ENCODE measurements at places on chromosomes 16 and 17.

DNA sequence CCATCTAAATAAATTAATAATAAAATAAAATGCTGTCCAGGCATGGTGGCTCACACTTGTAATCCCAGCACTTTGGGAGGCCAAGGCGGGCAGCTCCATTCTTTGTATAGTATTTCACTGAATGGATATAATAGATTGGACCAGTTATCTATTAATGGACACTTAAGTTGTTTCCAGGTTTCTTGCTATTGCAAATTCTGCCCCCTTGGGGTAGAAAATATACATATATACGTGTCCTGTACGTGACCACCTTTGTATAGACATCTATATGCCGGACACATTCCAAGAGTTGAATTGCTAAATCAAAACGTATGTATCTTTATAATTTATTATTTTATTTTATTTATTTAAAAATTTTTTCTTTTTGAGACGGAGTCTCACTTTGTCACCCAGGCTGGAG, 3.9 kb upstream of the EXOC7 start:
- no peak overlapping the region for H3K27ac ChIP-seq
- peaks cover 9% of the 10 kb centered on the region for H3K4me1 ChIP-seq
- no peaks in the 10 kb centered on the region for H3K27me3 ChIP-seq

- H3K27me3 ChIP-seq, result no peaks in the 10 kb centered on the region
- H3K4me1 ChIP-seq, result peaks cover 77% of the 10 kb centered on the region
- peaks cover 6% of the 10 kb centered on the region for H3K36me3 ChIP-seq
These were observed 23.1 kb downstream of the CDC42EP4 start for GRCh38 chr17:73288534-73289302.

GRCh38 chr16:77271532-77272426, 72.6 kb downstream of the SYCE1L start:
- DNase-seq, result no peak
- H3K27ac ChIP-seq, result no peak overlapping the region
- no peaks in the 10 kb centered on the region for H3K36me3 ChIP-seq
- H3K4me1 ChIP-seq, result no peaks in the 10 kb centered on the region
- H3K27me3 ChIP-seq, result no peaks in the 10 kb centered on the region
- no peak overlapping the region for H3K4me3 ChIP-seq

DNA sequence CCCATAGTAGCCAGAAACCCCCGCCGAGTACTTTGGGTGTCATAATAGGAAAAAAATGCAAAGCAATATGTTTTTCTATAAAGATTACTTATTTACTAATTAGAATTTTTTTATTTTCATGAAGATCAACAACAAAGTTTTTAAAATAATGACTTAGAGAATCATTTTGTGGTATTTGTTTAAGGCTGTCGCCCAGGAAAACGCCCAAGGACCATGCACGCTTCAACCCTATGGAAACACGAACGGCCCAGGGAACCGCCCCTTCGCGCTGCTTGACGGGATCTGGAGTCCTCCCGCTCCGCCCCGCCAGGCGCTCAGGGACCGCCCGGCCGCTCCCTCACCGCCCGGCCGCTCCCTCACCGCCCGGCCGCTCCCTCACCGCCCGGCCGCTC, 408 bp upstream of the KPNA2 start:
- H3K4me3 ChIP-seq, result peak overlapping the region; percentile 92
- peak overlapping the region; percentile 43 for H3K27ac ChIP-seq
- peak; percentile 94 for DNase-seq
- H3K27me3 ChIP-seq, result no peaks in the 10 kb centered on the region
- H3K36me3 ChIP-seq, result peaks cover 29% of the 10 kb centered on the region

DNA sequence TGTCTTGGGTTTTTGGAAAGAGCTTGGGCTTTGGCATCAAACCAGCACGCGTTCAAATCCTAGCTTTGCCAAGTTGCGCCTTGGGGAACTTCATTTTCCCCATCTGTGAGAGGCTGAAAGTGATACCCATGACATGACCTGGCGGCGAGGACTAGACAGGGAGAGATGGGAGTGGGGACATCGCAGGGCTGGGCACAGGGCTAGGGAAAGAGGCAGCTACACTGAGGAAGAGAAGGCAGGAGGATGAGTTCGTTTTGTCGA, 202.9 kb downstream of the IRF8 start:
- no peaks in the 10 kb centered on the region for H3K36me3 ChIP-seq
- no peak overlapping the region for H3K4me3 ChIP-seq
- no peaks in the 10 kb centered on the region for H3K4me1 ChIP-seq
- peaks cover 20% of the 10 kb centered on the region for H3K27me3 ChIP-seq
- no peak for DNase-seq

DNA sequence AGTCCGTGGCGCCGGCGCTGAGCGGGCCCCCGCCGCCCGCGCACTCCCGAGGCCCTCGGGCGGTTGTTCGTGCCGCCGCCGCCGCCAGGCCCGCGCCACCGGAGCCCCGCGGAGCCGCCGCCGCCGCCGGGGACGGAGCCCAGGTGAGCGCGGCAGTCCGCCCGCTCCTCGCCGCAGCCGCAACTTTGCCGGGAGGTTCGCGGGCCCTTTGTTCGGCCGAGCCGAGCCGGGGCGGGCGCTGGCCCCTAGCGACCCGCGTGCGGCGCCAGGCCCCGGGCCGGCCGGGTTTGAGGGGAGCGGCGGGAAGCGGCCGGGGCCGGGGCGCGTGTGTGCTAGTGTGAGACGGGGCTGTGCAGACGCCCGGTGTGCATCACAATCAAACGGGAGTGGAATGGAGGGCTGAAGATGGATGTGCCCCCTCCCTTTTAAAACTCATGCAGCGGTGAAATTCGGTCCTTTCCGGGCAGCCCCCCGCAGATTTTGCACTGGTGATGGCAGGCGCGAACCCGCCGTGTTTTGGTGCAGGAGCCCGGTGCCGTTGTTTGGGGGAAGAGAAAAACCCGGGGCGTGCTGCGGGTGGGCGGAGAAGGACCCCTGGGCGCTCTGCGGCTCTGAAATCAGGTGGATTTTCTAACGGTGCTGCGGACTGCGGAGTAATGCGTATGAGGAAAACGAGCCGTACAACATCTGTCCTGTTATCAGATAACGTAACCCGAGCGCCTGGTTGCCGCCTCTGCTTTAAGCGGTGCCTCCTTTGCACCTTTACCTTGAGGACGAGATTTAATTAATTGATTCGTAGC, 823 bp downstream of the TNRC6C start:
- no peak for DNase-seq
- no peaks in the 10 kb centered on the region for H3K36me3 ChIP-seq
- H3K27me3 ChIP-seq, result no peaks in the 10 kb centered on the region
- H3K27ac ChIP-seq, result peak overlapping the region; percentile 85
- H3K4me3 ChIP-seq, result peak overlapping the region; percentile 73

GRCh38 chr17:77254951-77255825, 114.4 kb downstream of the SEC14L1 start:
- H3K27me3 ChIP-seq, result no peaks in the 10 kb centered on the region
- DNase-seq, result no peak
- H3K36me3 ChIP-seq, result no peaks in the 10 kb centered on the region
- no peak overlapping the region for H3K4me3 ChIP-seq

DNA sequence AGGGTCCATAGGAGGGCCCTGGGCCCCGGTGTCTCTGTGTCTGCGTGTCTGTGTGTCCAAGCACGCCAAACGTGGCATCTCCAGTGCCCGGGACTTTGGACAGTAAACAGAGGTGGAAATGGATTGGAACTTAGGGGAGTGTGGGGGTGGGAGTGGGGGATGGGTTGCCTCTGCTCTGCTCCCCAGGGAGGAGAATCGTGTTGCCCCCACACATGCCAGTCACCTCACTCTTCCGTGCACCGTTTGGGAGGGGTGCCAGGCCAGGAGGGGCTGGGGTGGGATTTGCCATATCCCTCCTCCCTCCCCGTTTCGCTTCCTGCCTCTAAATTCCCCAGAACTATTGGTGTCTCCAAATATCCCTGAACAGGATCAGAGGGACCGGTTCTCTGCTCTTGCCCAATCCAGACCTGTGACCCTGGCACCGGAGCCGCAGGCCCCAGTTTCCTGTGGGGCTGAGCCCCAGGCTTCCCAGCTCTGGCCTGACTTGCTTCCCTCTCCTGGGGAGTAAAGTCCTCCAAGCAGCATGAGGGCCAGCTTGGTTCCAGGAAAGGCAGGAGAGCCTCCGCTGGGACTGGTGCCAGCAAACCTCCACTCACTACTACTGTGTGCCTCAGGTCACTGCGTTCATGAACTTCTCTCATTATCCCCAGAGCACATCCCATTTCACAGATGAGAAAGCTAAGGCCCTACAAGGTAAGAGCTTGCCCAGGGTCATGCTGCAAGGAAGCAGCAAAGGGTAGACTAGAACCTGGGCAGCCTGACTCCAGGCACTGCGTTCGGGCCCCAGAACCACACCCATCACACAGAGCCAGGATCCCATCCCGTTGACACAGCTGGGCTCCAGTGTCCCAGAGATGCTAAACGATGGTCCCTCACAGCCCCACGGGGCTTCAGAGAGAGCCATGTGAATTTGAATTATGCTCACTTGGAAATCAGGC, at the start of gene ASGR1:
Gene ASGR1 (minus strand): TSS at position 54 of the 938 bp plus-strand sequence. CDS start 807 bp downstream, outside the sequence.
- H3K36me3 ChIP-seq, result no peaks in the 10 kb centered on the region
- H3K4me3 ChIP-seq, result peak within 1 kb of the TSS; percentile 55
- H3K27me3 ChIP-seq, result peaks cover 16% of the 10 kb centered on the region
- H3K4me1 ChIP-seq, result no peaks in the 10 kb centered on the region

- no peaks in the 10 kb centered on the region for H3K36me3 ChIP-seq
- H3K27me3 ChIP-seq, result no peaks in the 10 kb centered on the region
- H3K4me1 ChIP-seq, result no peaks in the 10 kb centered on the region
- no peak for DNase-seq
These were observed 27.3 kb upstream of the ABCC12 start for GRCh38 chr16:48182979-48183537.

DNA sequence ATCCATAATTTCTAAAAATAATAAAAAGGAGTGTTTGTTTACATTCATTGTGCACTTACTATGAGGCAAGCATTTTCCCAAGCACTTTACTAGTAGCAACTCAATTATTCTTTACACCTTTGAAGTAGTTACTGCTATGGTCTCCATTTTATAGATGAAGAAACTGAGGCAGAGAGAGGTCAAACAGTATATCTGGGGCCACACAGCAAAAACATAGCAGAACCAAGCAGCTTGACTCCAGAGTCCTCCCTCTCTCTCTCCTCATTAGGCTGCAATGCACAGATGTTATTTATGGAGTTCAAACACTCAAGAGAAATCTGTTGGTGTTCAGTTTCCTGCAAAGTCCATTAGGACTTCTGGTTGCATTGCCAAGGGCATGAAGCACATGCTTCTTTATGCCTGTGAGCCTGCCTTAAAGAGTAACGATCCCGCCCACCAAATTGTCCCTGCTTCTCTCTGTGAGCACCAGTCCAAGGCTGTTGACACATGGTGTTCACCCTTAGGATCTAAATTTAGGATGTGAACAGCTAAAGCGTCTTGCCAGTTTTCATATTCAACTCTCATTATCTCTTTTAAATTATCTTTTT, 44.0 kb downstream of the GPRC5B start:
- H3K4me1 ChIP-seq, result peaks cover 9% of the 10 kb centered on the region
- H3K4me3 ChIP-seq, result no peak overlapping the region
- no peaks in the 10 kb centered on the region for H3K27me3 ChIP-seq
- H3K27ac ChIP-seq, result peak overlapping the region; percentile 81
- peak; percentile 69 for DNase-seq
- H3K36me3 ChIP-seq, result no peaks in the 10 kb centered on the region

GRCh38 chr17:75832652-75833400, 11.4 kb downstream of the UNC13D start:
- H3K27me3 ChIP-seq, result no peaks in the 10 kb centered on the region
- H3K4me3 ChIP-seq, result no peak overlapping the region
- no peak for DNase-seq
- H3K36me3 ChIP-seq, result no peaks in the 10 kb centered on the region
- H3K27ac ChIP-seq, result peak overlapping the region; percentile 33
- H3K4me1 ChIP-seq, result peaks cover 27% of the 10 kb centered on the region

DNA sequence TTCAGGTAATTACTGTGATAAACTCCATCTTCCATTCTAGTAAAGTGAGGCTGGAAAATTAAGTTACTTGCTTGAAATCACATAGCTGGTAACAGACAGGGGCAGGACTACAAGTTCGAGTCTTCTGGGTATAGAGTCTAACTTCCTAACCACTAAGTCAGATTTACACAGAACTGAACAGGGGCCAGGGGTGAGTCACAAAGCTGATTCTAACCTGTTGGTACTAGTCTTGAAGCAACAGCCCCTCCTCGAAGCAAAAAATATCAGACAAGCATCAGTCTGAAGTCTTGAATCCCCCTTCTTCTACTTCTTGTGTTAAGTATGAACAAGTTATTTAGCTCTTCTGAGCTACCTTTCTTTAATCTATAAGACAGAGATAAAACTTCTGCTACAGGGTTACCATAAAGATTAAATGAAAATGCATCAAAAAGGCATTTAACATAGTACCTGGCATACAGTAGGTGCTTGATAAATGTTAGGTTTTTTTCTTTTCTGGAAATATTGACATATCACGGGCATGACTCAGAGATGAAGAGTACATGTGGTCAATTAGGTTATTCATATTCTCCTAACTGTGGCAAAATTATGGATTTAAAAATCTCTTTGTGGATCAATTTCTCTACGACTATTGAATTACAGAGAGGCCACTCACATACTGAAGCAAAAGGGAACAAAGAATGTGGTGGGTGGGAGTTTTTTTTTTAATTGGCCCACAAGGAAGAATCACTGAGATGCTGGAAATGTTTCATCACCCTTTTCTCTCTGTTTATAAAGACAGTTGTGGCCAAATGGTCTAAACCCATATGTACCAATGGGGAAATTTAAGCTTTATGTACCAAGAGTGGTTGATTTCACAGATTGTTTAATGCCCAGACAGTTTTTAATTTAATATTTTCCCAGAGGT, 266.9 kb upstream of the DYNLRB2 start:
- H3K27ac ChIP-seq, result no peak overlapping the region
- no peak overlapping the region for H3K4me3 ChIP-seq
- no peaks in the 10 kb centered on the region for H3K27me3 ChIP-seq
- DNase-seq, result no peak
- H3K4me1 ChIP-seq, result no peaks in the 10 kb centered on the region

GRCh38 chr16:87051526-87052320, 265.5 kb downstream of the C16orf95 start:
- no peaks in the 10 kb centered on the region for H3K4me1 ChIP-seq
- no peak overlapping the region for H3K27ac ChIP-seq
- no peak for DNase-seq
- no peak overlapping the region for H3K4me3 ChIP-seq

- no peaks in the 10 kb centered on the region for H3K27me3 ChIP-seq
- no peak overlapping the region for H3K4me3 ChIP-seq
- H3K27ac ChIP-seq, result no peak overlapping the region
- DNase-seq, result no peak
- no peaks in the 10 kb centered on the region for H3K36me3 ChIP-seq
These were observed 16.2 kb upstream of the BAHCC1 start for GRCh38 chr17:81378941-81379511.

GRCh38 chr16:79181419-79181818, 419.1 kb downstream of the MAF start:
- no peaks in the 10 kb centered on the region for H3K27me3 ChIP-seq
- H3K27ac ChIP-seq, result no peak overlapping the region
- H3K4me1 ChIP-seq, result peaks cover 4% of the 10 kb centered on the region

DNA sequence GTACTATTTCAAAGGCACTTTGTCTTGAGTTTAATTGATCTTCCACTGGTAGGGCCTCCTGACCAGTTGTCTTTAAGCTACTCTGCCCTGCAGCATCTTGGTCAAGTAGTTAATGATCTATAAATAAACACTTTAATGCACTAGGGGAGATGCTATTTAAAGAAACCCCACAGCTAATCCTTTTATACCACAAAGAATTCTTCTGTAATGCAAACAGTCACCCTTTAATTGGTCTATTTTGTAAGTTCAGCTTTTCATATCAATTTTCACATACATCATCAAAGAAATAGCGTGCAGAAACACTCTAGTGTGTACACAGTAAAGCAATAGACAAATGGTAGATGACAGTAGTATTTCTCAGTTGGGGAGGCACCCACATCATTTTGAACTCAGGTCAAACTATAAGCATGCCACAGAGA, 70.3 kb downstream of the PMP22 start:
- no peak for DNase-seq
- H3K36me3 ChIP-seq, result no peaks in the 10 kb centered on the region
- H3K4me3 ChIP-seq, result no peak overlapping the region
- H3K27ac ChIP-seq, result no peak overlapping the region
- no peaks in the 10 kb centered on the region for H3K27me3 ChIP-seq
- H3K4me1 ChIP-seq, result peaks cover 3% of the 10 kb centered on the region

Measured in heart left ventricle (tissue), 16 donors.